ENCODE measurements at places on chromosomes 7 and 10.

DNA sequence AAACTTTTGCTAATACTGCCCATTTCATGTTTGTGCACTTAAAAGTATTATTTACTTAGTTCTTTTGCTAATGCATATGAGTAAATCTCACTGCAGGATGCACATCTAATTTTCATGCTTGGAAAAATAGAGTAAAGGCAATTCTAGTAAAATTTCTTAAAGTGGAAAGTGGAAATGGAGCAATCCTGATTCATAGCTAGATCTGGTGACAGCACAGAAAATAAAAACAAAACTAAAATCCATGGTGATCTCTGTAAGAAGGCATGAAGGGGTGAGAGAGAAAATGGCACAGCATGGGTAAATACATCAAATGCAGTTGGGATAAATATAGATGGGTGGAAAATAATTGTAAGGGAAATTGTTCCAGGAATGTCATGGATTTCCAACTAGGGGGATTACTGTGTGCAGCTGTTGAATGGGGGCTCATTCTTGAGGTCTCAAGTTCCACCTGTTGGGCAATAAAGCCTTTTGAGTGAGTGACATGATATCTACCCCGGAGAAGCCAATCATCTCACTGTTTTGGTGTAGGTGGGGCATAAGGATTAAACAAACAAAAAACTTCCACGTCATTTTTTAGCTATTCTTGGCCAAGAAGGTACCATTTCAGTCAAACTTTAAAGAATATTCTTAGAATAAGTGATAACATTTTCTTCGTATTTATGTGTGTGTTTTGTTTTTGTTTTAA is 1.7 kb upstream of the MCU start:
- no peak for DNase-seq

GRCh38 chr10:29130190-29130673 is 158.6 kb upstream of the LYZL1 start:
- no peak for DNase-seq

GRCh38 chr10:102300278-102300843 is 55.0 kb downstream of the GBF1 start:
- DNase-seq, result peak; percentile 69

GRCh38 chr7:141418066-141418465 is 133.1 kb upstream of the AGK start:
- no peak for DNase-seq

DNA sequence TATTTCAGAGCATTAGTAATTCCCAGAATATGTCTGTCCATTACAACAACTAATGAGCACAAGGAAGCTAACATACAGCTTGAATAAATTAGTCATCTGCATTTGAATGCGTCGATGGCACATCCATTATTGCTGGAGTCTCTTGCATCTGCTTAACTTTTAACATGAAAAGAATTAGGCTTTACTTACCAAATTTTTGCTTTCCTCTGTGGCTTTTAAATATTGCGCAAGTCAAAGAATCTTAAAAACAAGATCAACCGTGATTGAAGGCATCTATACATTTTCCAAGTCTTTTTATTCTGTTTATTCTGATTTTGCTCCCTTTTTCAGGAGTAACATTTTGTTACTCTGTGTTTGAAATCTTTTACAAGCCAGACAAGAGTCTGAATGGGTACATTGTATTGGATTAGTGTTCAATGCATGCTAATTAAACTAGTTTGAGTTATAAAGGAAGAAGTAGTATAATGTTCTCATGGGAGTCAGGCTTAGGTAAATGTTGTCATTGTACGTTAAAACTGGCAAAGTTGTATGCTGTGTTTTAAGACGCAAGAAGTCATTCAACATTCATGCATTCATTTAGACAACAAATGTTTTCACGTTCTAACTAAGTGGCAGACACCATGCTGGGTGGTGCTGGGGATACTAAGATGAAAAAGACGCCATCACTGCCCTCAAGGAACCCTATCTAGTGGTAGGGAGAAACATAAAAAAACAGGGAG is 4.0 kb upstream of the CACNB2 start:
- peak; percentile 74 for DNase-seq

GRCh38 chr7:23662124-23662983 is 17.6 kb upstream of the FAM221A start:
- peak; percentile 38 for DNase-seq

DNA sequence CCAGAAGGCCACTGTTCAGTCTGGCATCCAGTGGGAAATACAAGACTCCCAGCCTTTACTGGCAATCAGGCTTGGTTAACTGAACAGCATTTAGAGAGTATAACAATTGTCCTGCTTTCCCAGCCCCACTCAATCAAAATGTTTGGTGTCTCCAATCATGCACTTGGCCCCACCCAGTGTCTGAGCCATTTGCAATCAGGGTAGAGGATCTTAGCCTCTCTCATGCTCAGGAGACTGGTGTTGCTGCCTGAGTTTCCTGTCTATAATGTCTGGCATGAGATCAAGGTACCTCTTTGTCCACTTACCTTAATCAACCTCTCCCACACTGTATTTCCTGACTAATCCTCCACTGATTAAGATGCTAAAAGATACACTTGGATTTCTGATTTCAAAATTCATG is 290.2 kb upstream of the GHITM start:
- DNase-seq, result no peak

DNA sequence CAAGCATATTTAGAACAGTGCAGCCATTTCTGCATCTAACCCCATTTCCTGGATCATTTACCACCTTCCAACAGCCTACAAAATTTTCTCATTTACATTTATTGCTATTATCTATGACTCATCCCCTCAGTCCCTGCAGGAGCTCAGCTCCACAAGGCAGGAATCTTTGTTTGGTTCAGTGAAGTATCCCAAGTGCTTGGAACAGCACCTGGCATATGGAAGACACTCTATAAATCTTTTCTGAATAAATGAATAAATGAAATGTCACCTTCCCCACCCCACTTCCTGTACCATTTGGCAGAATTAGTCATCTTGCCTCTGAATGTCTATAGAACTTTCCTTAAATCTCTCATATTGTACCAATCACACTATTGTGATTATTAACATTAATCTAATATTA is 110.7 kb downstream of the HIP1 start:
- DNase-seq, result peak; percentile 6

DNA sequence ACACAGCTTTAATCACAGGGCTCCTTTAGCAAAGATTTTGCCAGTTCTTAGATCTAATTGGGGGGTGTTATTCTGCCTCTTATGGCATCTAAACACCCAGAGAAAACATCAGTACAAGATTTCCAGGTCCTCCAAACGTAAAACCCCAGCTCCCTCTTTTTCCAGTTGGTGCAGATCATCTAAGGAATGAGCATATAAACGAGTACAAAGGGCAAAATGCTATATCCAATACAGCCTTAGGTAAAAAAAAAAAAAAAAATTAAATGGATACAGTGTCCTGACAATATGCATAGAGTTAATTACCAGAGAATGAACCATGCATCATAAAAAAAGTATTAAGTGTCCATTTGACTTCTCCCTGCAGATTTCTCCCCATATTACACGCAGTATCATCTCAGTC is 50.3 kb downstream of the CCDC6 start:
- DNase-seq, result no peak

DNA sequence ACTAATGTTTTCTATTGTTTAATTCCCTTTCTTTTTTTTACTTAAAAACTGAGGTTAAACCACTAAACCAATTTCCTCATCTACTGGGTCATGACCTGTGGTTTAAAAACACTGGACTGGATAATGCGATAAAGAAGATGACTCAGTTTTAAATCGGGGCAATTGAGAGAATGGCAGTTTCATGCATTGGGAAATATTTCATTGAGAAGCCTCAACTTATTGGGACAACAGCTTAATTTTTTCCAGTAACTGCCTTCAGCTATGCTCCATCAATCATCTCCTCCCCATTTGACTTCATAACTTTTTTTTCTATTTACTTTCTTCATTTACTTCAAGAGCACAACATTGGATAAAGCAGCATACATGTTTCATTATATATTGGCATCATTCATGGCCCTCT is 61.8 kb upstream of the MET start:
- DNase-seq, result peak; percentile 9

All from fibroblast of skin of right quadriceps (primary cell).